ENCODE measurements at places on chromosomes 4 and X.
A peak's percentile ranks its signal among the peaks of the same experiment; 100 is the strongest.

DNA sequence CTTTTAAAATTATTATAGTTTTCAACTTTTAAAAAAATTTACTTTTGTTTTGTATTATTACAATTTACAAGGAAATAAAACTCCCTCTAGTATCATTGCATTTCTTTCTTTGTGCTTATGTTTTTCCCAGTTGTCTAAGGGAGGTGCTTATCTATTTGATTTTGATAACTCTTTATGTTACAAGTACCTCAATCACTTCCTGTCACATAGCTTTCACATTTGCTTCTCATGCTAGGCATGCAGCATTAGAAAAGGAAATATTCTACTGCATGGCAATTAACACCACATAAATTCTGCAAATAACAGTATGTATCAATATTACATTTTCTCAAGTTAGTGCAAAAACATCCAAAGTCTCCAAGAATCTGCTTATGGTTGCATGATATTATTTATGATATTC lies 180.3 kb upstream of the HS3ST1 start:
- DNase-seq: no peak

GRCh38 chrX:13283950-13284546 lies 35.8 kb downstream of the ATXN3L start:
- DNase-seq: no peak

- DNase-seq: no peak
These were observed 929.1 kb downstream of the STIM2 start for GRCh38 chr4:27789773-27790172.

GRCh38 chr4:86835677-86836076 lies 13.5 kb downstream of the SLC10A6 start:
- DNase-seq: no peak

- DNase-seq: no peak
These were observed 144.9 kb downstream of the ENOX2 start for GRCh38 chrX:130758072-130758471.

DNA sequence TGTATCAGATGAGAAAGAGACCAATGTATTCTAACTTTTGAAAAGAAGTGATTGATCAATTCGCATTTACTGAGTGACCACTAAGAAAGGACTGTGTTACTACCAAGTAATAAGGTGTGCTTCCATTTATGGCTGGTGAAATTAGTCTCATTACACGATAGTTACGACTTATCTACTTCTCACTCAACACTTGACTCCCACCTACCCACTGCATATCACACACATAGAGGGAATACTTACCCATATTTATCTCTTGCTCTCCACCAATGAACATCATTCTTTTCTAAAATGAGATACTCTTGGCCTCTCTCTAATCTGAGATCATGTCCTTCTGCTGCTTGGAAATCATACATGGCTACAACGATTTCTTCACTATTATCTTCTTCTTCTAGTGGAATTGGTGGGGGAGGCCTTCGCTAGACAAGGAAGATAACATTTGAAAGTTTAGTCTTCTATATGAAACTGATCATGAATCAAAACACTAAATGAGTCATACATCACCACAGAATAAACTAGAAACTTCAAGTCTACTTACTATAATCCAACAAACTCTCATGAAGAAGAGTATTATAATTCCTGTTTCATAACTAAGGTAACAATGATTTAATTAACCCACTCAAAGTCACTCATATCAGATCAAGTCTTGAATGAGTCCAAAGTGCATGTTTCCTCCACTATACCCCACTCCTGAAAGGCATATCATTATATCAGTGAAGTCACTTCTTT lies 33.7 kb upstream of the TXK start:
- DNase-seq: peak; percentile 19

DNA sequence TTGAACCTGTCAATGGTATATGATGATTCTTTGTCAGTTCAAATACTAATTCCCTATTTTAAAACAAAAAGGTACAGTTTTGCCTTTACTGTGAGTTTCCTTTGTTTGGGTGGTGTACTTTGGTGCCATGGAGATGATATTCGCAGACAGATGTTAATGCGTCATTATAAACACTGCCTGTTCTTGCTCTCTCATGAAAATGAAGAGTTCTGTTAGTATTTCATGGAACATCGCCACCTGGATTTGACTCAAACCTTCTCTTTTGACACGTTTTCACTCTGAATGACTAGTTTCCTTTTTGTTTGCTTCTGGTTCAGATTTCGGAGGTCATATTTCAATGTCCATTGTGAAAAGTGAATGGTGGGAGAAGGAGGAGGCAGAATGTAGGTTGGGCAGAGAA lies 6.9 kb upstream of the CTSO start:
- DNase-seq: no peak

DNA sequence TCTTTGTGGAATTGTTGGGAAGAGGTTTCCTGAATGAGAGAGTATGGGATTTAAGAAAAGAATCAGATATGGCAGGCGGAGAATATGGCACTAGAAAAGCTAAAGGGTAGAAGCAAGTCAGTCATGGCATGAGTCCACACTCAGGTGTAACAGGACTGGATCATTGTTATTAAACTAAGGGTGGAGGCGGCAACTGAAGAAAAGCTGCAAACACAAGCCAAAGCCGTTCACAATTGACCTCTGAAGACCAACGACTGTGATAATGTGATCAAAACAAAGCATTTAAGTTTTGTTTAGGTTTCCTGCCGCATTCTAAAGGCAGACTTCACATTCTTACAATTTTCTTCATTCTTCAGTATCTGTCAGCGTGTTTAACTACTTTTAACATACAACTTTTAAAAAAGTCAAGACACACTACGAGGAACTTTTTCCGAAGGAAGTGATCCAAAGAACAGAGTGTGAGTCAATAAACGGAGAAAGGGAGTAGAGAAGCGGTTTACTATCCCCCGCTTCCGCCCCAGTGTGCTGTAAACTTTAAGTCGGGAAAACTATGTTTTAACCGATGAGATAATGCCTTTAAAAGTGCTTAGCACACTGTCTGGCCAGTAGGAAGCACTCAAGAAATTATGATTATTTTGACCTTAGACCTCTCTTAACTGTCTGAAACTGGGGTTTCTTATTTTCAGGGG lies 909 bp upstream of the SLAIN2 start:
- peak; percentile 45 for DNase-seq

DNA sequence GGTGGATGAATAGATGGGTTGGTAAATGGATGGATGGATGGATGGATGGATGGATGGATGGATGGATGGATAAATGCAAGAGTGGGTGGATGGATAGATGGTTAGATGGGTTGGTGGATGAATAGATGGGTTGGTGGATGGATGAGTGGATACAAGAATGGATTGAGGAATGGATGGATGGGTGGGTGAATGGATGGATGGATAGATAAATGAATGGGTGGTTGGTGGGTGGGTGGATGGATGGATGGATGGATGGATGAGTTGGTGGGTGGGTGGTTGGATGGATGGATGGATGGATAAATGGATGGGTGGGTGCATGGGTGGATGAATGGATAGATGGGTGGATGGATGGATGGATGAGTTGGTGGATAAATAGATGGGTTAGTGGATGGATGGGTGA lies 13.8 kb upstream of the CRLF2 start:
- no peak for DNase-seq

- no peak for DNase-seq
These were observed 186.6 kb downstream of the CPEB2 start for GRCh38 chr4:15188605-15189539.

DNA sequence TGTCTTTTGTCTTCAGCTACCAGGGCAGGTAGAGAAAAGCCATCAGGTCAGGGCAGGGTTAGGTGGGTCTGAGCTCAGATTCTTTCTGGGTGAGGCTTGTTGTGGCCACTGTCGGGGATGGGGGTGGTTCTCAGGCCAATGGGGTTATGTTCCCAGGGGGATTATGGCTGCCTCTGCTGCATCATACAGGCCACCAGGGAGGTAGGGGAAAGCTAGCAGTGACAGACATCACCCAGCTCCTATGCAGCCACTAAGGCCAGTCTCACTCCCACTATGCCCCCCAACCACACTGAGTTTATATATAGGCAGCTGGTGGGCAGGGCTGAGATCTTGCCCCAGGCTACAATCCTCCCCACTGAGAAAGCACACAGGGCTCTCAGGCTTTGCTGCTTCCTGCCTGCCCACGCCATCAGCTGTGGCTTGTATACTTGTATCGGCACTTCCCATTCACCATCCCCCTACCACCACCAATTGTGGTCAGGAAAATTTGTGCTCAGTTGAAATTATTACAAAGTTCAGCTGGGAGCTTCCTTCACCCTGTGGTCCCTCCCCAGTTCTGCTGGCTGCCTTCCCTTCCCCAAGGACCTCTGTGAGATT lies 72.6 kb upstream of the PTPN13 start:
- DNase-seq: no peak

DNA sequence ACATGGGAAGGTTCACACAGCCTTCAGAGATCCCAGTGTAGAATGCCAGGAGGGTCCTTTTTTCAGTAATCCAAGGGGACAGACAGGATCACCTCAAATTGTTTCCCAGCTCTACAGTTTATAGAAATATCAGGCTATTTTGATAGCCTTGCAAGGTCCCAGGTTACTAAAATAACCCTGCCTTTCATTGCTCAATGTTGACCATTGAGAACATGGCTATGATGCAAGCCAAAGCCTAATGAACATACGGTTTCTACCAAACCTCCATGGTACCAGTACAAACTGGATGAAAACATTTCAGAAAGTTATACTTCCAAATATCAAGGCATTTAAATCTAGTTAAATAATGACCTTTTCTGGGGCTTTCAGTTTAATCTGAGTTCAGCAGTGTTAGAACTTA lies 151.5 kb downstream of the PLS3 start:
- DNase-seq: no peak

- DNase-seq: no peak
These were observed 424.2 kb downstream of the KLHL4 start for GRCh38 chrX:87941841-87942240.

- DNase-seq: no peak
These were observed at the start of gene LDB2 for GRCh38 chr4:16897991-16898827. TSS of gene LDB2 (minus strand) at chr4:16898645.

DNA sequence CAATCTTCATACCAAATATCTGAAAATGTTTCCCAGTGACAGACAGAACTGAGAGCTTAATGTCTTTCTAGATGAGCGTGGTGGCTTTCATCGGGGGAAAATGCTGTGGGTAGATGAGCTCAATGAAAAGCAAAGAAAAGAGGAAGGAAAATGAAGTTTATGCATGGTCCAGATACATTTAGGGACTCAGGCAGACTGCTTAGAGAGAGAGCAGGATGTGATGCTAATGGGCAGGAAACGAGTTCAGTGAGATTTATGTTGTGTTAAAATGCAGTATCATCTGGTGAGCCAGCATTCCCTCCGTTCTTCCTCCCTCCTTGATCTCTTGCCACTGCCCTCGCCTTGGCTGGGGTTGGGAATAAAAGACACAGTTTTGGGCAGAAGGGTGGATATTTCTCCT lies 229.2 kb downstream of the GBA3 start:
- DNase-seq: no peak

DNA sequence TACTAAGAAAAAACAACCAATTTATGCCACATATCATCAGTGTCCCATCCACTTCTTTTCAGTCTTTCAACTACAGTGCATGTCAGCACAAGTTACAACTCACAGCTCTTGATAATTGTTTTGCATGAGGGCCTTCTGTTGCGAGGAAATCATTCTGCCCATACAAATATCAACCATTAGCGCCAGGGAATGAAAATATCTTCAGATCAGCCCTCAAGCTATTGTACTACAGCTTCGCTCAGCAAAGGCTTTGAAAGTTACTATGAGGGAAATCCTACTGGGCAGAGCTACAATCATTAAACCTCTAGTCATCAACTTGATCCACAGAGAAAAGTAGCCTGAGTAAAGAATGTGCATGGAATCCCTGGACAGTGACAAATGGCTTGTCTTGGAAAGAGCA lies 1023.6 kb upstream of the HS3ST1 start:
- DNase-seq: no peak

- DNase-seq: no peak
These were observed 740.3 kb upstream of the FRG1 start for GRCh38 chr4:189200353-189200752.

Measured in activated CD4-positive, alpha-beta T cell treated with anti-CD3 and anti-CD28 coated beads, Interleukin-10, Interleukin-2, amounts not matched to agents 100 ng/mL and 50 ng/mL, durations not matched to agents 16 hours and 8 hours (primary cell).